ENCODE measurements at places on chromosomes 16 and 17. TPM values are rescaled to one million over a fixed set of nuclear protein-coding genes. Genes with fewer than 3 reads are reported as not detected.

The PFN1 gene
- 2,381 TPM for total RNA-seq

The LYRM1 gene
- total RNA-seq = 52.2 TPM

The JMJD6 gene
- 18.8 TPM for total RNA-seq

The EME1 gene
- 15.6 TPM for total RNA-seq

The TBX2 gene
- total RNA-seq = 88.9 TPM

The ORC6 gene
- total RNA-seq = 28.7 TPM

The KRT33A gene
- not detected for total RNA-seq

The PITPNC1 gene
- total RNA-seq = 6.7 TPM

The HBZ gene
- not detected for total RNA-seq

The CCL7 gene
- total RNA-seq = not detected

The OTOA gene
- total RNA-seq = 0.17 TPM

The NHLRC4 gene
- 0.59 TPM for total RNA-seq

The SHBG gene
- 0.15 TPM for total RNA-seq

The SMARCE1 gene
- total RNA-seq = 74.8 TPM

The TBC1D26 gene
- total RNA-seq = 0.15 TPM

The TEDC2 gene
- total RNA-seq = 23.8 TPM

The SLFN12L gene
- total RNA-seq = under 0.01 TPM

The CIBAR2 gene
- total RNA-seq = not detected

The SSTR5 gene
- total RNA-seq = not detected

The TBX21 gene
- not detected for total RNA-seq

The C16orf92 gene
- not detected for total RNA-seq

The PTX4 gene
- total RNA-seq = 0.15 TPM

The CSH2 gene
- total RNA-seq = not detected

The ASPHD1 gene
- 4.8 TPM for total RNA-seq

The MRC2 gene
- total RNA-seq = 103 TPM

The DNASE1L2 gene
- 1.0 TPM for total RNA-seq

The CCL17 gene
- not detected for total RNA-seq

The CTCF gene
- total RNA-seq = 19.9 TPM

The PRKCB gene
- total RNA-seq = not detected

The G6PC1 gene
- not detected for total RNA-seq

The CCL16 gene
- not detected for total RNA-seq

The CCL3 gene
- not detected for total RNA-seq

The TOM1L1 gene
- 12.3 TPM for total RNA-seq

The TP53TG3B gene
- not detected for total RNA-seq

The KAT2A gene
- total RNA-seq = 9.8 TPM

The STXBP4 gene
- 17.8 TPM for total RNA-seq

The CENPX gene
- 135 TPM for total RNA-seq

The NOS2 gene
- total RNA-seq = not detected

The CES3 gene
- total RNA-seq = 0.17 TPM

The CD300E gene
- total RNA-seq = not detected

The ESRP2 gene
- total RNA-seq = 0.30 TPM

The KRT32 gene
- total RNA-seq = not detected

The CX3CL1 gene
- total RNA-seq = not detected

The CCDC40 gene
- total RNA-seq = 2.0 TPM

The IRF8 gene
- total RNA-seq = not detected

The CPHXL2 gene
- total RNA-seq = not detected

The IL34 gene
- total RNA-seq = 0.84 TPM

The PIP4K2B gene
- 46.9 TPM for total RNA-seq

The TBX6 gene
- total RNA-seq = 0.15 TPM

The TBC1D16 gene
- total RNA-seq = 22.7 TPM

The TBC1D3G gene
- not detected for total RNA-seq

The MT3 gene
- not detected for total RNA-seq

Data from bronchus fibroblast of lung (primary cell).